ENCODE measurements at places on chromosomes 4 and X.

GRCh38 chrX:114787061-114787460, 203.2 kb downstream of the HTR2C start:
- no peak for DNase-seq

GRCh38 chrX:30495468-30495867, 82.1 kb downstream of the TASL start:
- DNase-seq, result no peak

DNA sequence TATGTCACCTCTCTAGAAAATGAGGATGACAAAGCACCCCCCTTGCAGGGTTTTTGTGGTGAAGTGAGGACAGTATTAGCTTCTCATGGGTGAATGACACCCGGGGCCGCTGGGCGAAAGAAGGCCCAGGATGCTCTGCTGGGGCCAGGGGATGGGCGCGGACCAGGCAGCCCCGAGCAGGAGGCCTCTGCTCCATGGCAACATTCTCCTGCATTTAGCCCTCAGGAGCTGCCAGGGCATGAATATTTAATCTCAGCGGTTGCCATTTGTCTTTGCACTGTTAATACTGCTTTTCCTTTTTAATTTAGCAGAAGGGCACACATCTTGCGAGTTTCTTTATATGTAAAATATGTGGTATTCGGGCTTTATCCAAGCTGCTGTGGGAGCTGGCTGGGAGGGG, 30.3 kb upstream of the PSAPL1 start:
- DNase-seq, result no peak

- no peak for DNase-seq
Observed at GRCh38 chr4:122000849-122001248, 49.0 kb upstream of the TRPC3 start.

DNA sequence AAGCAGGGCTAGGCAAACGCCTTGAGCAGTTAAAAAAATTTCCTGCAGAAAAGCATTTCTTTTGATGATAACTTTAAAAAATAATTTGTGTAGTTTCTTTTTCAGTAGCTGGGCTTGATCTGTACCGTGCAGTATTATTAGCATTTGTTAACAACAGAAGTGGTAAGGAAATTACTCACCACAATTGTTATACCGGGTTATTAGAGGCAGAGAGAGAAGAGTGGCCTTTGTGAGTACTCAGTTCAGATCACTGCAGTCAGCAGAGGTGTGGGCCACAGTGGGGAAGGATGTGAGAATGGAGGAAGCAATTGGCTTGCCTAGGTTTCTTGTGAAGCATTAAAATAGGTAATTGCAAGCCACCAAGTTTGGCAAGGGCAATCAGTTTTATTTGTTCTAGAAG, 14.3 kb upstream of the IL21 start:
- no peak for DNase-seq

- DNase-seq, result no peak
Observed at GRCh38 chr4:25654031-25654970, 1.4 kb upstream of the SLC34A2 start.

Data from SW 1271 (cell line).